ENCODE measurements at places on chromosomes 2 and 18. TPM values are rescaled to one million over a fixed set of nuclear protein-coding genes. Genes with fewer than 3 reads are reported as not detected.

GRCh38 chr2:77519164-77519887 is 2.9 kb downstream of the LRRTM4 start:
- no peak for DNase-seq

GRCh38 chr2:101790857-101791256 is 93.3 kb downstream of the MAP4K4 start:
- DNase-seq = no peak

DNA sequence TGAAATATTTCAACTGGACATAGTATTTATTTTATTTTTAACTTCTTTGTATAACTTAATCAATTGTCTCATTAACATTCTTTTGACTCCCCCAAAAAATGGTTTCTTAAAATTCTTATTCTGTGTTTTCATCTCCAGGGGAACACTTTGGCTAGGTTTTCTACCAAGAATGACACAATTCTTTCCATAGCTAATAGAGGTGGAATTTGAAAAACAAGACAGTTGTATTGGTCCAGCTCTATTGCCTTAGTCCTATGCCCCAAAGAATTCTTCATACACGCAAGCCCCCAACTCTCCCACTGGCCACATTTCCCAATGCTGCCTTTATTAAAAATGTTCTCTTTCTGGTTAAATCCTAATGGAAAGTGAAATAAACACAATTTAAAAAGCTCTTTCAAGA is 104.7 kb upstream of the PKDCC start:
- DNase-seq = no peak

DNA sequence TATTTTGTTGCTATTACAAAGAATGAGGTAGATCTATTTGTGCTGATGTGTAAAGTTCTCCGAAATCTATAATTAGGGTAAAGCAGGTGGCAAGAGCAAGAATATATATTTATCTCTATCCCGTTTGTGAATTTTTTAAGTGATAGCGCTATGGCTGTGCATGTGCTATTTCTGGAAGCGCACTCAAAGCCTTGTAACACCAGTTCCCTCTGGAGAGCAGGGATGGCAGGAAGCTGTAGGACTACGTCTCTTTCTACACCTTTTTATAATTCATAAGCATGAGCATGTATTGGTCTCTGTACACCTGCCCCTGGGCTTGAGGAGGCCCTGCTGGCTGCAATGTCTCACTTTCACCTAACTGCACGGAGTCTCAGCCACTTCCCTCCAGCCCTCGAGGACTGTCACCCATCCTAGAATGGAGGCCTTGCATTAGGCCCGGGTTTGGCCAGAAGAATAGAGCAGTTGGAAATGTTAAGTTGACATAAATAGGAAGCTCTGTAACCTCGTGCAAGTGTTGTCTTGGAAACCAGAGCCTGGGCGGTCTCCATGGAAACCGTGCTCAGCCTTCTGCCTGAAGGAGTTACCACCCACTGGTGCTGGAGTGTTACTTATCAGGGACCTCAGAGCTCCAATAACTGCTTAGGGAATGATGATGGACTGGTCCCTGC is 20.9 kb downstream of the ITM2C start:
- no peak for DNase-seq

- DNase-seq = no peak
Measured at GRCh38 chr2:186842373-186842772, 6.6 kb downstream of the ZSWIM2 start.

CXCR1 gene
- total RNA-seq = not detected

DNA sequence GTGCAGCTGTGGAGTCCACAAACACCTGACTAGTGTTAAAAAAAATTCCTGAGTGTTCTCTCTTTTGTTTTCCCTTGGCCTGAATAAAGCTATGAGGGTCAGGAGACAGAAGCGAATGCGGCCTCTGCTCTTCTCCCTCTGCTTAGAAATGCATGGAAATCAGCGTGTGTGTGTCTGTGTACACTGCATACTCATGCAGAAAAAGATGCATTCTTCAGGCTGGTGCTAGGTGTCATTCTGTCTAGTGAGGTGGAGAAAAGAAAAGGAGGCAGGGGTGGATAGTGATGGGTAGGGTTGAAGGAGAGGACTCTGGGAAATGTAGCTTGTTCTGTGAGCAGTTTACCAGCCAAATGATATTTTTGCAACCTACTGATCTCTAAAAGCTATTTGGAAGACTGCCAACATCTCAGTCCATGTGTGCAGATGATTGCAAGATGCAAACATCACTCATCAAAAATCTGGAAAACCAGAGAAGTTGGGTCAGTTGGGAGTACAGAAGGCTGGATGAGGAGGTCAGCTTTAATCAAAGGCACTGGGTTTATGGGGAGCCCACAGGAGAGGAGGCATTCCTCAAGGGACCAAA is 177.7 kb downstream of the INSIG2 start:
- DNase-seq = no peak

RAB31 gene
- 51.0 TPM for total RNA-seq

DNA sequence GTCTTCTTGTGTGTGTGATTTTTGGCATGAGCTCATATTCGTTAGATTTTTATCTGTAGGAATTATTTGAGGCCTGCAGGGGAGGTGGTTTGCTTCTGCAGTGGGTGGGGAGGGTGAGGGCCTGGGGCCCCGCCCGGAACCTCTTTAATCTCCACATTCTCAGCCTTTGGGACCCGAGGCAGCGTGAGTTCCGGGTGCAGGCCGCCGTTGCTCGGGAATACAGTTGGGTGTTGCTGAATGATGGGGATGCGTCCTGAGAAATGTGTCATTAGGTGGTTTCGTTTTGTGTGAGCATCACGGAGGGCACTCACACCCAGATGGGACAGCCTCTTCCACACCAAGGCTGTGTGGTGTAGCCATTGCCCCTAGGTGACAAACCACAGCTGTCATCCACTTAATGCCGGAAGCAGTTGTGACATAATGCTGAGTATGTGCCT is 13.7 kb upstream of the GAL3ST2 start:
- DNase-seq = no peak

DNA sequence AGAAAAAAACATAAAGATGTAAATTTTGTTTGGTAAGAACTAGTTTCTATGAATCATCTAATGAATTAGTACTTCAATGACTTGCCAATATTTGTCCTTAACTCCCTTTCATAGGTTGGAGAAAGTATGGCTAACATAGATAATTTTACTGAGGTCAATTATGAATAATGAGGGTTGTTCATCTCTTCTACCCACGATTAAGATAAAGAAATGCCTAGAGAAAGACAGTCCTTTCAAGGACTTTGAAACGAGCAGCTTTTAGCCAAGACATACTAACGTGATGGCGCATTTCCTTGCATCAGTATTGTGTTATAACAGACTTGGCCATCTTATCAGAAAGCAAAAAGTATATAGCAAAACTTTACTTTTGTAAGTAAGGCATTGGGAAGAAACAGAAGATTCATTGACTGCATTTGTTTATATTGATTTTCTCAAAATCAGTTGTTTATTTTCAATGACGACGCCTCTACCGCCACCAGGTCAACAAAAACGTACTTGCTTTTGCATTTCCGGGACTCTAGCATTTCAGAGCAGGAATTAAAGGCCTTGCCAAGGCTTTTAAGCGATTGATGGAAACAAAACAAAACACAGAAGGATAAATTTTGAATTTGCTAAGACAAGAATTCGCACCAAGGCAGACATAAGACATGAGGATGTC is 961 bp downstream of the RBM43 start:
- DNase-seq = no peak

DNA sequence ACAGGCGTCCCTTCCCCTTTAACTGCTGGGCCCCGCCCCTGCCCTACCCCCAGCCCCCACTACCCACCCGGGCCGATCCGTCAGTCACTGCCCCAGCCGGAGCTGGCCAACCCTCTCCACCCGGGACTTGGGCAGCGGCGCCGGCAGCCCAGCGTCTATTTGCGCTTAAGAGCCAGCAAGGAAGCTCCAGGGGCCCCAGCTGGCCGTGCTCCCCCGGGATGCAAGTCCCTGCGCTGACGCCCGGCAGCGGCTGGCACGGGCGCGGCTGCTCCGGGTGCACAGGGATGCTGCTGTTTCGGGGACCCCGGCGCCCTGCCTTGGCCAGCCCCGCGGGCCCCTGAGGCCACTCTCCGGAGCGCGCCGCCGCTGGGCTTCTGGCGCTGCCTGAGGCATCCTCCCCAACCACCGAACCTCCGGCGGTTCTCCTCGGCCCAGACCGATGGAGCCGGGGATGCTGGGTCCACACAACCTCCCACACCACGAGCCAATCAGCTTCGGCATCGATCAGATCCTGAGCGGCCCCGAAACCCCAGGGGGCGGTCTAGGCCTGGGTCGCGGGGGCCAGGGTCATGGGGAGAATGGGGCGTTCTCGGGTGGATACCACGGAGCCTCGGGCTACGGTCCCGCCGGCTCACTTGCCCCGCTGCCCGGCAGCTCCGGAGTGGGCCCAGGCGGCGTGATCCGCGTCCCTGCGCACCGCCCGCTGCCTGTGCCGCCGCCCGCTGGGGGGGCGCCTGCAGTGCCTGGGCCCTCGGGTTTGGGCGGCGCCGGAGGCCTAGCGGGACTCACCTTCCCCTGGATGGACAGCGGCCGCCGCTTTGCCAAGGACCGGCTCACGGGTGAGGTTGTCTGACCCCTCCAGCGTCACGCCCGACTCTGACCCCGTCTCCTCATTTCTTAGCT is at the start of gene TLX2:
Gene TLX2, plus strand, starts transcription at position 83 of the 903 bp plus-strand sequence. Its CDS starts 357 bp downstream, at position 440.
- no peak for DNase-seq

DNA sequence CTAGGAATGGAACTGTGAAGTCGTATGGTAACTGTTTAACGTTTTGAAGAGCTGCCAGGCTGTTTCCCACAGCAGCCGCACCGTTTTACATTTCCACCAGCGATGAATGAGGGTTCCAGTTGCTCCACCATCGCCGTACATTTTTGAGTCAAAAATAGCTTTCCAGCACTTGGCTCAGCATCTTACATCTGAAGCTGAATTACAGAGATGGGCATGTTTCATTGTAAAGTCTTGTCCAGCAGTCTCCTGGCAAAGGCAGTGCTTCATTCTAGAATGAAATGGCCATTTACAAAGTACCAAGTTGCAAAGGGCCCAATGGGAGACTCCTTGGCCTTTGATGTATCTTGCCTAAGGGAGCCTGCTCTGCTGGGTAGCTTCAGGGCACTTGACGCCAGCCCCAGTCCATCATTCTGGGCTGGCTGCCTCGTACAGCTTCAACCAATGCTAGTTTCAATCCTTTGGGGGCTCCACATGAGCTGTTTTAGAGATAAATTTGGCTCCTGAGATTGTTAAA is 45.1 kb downstream of the ATIC start:
- DNase-seq = no peak

DNA sequence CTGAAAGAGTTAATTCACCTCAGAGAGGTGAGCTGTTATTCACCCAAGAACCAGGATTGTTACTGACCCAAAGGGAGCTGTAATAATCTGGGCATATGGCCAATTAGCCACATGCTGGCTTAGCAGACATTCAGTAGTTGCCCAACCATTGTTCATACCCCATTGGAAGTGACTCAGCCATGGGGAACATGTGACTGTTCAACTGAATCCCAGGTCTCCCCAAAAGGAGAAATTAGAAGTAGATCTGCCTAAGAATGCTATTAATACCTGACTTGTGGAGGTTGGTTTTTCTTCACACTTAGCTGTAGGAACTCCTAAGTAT is 272.6 kb upstream of the UBE2E3 start:
- peak; percentile 47 for DNase-seq

DNA sequence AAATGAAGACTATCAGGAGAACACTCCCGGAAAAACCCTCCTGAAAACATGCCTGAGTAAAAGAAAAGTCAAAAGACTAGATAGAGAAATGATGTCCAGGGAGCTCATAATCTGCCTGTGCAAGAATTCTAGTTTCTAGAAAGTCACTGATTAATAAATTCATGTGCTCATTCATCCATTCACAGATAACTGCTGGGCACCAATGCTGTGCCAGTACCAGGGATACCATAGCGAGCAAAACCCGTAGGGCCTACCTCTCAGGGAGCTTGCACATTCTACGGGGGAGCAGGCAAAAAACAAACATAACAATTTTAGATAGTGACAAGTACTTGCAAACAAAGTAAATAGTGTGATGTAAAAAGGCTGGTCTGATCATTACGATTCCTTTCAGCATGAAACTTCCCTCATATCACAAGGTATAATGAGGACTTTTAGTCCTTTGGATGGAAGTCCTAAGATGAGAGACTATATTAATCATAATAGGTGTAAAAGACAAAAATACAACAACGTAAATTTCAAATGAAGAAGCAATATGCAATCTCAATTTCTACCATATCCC is 289.9 kb downstream of the AFF3 start:
- DNase-seq = no peak

DNA sequence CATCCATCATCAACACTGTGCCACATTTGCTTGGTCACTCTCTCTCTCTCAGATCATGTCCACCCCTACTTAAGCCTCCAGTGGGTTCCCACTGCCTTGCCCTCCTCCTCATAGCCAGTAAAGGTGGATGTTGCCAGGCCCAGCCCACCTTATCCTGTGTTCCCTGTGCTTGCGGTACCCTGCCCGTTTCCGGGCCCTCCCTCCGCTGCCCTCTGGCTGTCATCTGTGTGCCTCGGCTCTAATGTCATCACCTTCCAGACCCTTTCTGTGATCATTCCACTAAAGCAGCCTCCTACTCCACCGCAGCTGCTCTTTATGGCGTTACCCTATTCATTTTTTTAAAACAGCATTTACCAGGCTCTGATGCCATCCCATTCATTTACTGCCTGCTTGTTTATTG is 305.7 kb upstream of the SKOR2 start:
- no peak for DNase-seq

SOX11 gene
- not detected for total RNA-seq

DNA sequence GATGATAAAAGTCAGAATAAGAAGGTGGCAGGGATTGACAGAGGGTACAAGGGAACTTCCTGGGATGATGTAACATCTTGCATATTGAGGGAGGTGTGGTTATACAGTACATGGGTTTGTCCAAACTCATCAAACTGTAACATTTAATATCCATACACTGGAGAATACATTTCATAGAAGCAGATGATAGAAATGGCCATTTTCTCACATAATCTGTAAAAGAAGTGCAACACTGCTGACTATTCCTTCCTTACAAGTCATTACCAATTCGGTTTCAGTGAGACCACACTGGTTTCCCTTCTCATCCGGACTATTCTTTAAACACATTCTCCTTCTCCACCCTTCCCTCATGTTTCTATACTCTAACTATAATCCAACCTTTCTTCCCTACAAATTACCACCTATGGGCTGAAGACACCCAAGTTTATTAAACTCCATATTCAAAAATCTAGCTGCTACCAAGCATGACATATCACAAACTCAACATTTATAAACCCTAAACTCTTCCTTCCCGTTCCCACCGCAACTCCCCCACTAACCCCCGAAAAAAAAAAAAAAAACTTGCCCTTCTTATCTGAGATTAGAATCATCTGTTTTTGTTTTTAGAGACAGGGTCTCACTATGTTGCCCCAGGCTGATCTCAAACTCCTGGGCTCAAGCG is 1.6 kb downstream of the COX7A2L start:
- DNase-seq = no peak
